ENCODE measurements at places on chromosomes 2 and 18. TPM values are rescaled to one million over a fixed set of nuclear protein-coding genes. Genes with fewer than 3 reads are reported as not detected.

DNA sequence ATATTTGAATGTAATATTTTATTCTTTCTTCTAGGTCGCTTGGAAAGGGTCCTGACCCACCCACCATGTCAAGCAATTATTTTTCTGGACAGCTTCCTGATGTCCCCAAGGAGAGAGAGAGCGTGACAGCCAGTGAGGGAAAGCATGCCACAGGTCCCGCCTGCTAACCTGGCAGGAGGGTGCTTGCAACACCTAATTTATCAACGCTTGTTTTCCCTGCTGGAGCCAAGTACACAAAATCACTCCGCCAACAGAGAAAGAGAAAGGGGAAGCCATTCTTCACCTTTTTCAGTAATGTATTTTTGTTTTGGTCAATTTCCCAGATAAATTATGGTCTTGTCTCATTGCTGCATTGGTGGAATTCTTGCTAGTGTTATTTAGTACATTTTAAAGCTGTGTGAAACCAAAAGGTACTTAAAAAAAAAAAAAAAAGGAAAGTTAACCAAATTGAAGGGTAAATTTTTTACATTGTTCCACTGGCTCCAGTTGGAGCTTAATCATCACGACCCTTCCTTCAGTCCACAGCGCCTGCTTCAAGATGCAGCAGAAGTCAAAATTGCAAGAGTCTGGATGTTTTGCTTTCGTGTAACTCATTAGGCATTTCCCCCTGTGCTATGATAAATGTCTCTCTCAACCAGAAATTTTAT, 88.5 kb upstream of the COPS8 start:
- DNase-seq = no peak

DNA sequence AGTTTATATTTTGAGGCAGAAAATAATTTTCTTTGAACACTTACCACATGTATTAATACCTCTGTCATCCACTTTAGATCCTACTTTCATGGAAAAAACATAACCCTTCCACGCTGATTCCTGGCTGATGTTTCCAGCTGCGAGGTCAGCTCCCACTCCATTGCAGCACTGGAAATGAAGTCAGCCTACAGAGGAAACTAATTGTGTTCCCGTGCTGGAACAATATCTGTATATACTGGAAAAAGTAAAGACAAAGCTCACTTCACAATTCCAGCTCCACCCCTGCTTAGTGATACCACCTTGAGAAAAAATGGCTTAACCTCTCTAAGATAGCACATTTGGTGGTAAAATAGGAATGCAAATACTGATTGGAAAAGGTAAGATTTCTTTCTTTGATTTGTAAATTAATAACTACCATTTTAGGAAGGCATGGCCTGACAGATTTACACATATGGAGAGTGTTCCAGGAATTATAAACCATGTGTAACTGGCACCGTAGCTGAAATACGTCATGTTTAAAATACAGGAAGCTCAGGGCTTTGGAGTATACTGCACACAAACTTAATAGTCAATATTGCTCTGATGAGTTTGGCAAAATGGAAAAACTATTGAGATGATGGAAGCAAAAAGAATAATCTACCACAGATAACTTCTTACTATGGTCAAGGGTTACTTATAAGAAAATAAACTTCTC, 90.0 kb downstream of the TRIB2 start:
- no peak for DNase-seq

- no peak for DNase-seq
Measured at GRCh38 chr2:65417509-65418085, 14.8 kb downstream of the SPRED2 start.

The NGEF gene
- polyA plus RNA-seq = 3.6 TPM

The PIKFYVE gene
- 26.7 TPM for polyA plus RNA-seq

- no peak for DNase-seq
Measured at GRCh38 chr2:215691346-215691745, 255.5 kb upstream of the FN1 start.

DNA sequence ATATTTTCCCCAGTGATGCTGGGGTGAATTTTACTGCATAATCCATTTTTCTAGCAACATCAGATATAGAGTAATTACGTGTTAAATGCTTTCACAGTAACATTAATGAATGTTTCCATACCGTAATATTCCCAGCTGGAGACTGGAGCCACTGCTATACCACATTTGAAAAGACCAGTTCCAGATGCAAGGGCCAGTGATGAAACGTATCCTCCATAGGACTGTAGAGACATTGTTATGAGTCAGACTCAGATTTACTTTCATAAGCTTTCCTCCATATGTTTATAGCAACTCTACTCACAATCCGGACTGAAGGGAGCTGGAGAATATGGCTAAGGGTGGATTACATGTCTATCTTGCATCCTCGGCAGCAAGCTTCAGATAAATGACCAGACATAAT, 22.7 kb upstream of the GCG start:
- no peak for DNase-seq

The CAPN14 gene
- 0.31 TPM for polyA plus RNA-seq

GRCh38 chr2:41775366-41776025, 272.3 kb upstream of the PKDCC start:
- no peak for DNase-seq

The TTN gene
- 2.8 TPM for polyA plus RNA-seq

DNA sequence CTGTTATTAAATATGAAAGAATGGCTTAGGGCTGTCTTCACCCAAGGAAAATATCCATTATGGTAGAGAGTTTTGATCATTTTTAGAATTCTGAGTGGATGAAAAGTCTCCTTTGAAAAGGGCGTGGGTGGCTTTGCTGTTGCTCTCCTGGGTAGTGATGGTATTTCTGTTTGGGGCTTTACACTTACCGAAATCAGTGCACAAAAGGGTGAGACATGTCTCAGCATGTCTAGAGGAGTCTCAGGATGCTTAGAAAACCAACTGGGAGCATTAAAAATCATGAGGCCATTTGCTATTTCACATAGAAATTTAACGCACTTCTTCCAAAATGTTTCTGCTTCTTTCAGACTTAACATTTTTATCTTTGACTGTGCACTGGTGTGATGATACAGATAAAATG, 49.6 kb downstream of the ZCCHC2 start:
- no peak for DNase-seq

GRCh38 chr2:177808984-177809809, 263.4 kb downstream of the PDE11A start:
- DNase-seq = no peak

- DNase-seq = no peak
Measured at GRCh38 chr2:150007815-150008430, 420.3 kb upstream of the MMADHC start.

The SNTG2 gene
- 0.93 TPM for polyA plus RNA-seq

DNA sequence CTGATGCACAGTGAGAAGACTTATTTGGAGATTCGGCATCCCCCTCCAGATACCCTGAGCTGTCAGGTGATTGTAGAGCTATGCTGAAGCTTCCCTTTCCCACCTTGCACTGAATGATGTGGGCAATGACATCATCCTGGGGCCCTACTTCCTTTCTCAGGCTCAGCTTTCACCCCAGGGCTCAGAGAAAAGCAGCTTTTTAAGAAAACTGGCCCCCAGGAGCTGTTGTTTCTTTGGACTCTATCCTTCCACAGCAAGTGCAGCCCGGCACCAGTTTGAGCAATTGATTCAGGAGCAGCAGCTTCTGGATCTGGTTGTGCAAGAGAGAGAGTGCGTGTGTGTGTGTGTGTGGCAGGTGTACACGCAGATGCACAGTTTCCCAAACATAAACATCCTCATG, 251.3 kb downstream of the ANAPC1 start:
- DNase-seq = no peak

DNA sequence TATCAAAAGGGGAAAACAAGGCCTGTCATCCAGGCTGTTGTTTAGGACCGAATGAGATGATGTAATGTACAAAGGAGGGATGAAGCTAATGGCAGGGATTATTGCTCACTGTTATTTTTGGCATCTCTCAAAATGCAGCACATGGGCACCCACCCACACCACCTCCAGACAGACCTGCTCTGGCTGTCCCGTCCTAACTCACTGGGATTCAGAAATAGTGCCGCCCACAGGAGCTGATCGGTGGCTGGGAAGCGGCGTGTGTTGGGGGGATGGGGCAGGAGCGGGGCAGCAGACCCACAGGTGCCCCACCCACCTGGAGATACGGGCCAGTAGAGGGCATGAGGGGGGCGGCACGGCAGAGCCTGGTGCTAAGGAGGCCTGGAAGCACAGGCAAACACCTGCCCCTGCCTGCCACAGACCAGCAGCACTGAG, 52.2 kb downstream of the CRACDL start:
- no peak for DNase-seq

The ELOA2 gene
- 0.06 TPM for polyA plus RNA-seq

- no peak for DNase-seq
Measured at GRCh38 chr2:15074751-15075700, 442.5 kb downstream of the LRATD1 start.

The SEC11C gene
- polyA plus RNA-seq = 97.0 TPM

GRCh38 chr2:15822151-15823044, 118.0 kb upstream of the MYCN start:
- no peak for DNase-seq

The GKN1 gene
- polyA plus RNA-seq = not detected

DNA sequence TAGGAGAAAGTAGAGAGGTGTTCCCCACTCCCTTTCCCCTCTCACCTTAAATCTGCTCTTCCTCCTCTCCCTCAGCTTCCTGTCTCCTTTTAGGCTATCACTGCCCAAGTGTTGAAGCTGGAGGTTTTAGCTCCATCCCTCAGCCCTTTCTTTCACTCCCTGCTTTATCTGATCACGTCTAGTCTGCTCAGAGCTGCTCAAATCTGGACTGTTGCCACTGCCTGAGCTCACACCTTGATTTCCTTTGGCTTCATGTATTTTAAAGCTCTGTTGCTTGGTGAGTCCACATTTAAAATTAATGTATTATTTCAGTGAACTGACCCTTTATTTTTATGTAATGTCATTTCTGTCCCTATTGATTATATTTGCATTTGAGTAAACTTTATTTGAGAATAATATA, 236.6 kb downstream of the PTGR3 start:
- DNase-seq = no peak

DNA sequence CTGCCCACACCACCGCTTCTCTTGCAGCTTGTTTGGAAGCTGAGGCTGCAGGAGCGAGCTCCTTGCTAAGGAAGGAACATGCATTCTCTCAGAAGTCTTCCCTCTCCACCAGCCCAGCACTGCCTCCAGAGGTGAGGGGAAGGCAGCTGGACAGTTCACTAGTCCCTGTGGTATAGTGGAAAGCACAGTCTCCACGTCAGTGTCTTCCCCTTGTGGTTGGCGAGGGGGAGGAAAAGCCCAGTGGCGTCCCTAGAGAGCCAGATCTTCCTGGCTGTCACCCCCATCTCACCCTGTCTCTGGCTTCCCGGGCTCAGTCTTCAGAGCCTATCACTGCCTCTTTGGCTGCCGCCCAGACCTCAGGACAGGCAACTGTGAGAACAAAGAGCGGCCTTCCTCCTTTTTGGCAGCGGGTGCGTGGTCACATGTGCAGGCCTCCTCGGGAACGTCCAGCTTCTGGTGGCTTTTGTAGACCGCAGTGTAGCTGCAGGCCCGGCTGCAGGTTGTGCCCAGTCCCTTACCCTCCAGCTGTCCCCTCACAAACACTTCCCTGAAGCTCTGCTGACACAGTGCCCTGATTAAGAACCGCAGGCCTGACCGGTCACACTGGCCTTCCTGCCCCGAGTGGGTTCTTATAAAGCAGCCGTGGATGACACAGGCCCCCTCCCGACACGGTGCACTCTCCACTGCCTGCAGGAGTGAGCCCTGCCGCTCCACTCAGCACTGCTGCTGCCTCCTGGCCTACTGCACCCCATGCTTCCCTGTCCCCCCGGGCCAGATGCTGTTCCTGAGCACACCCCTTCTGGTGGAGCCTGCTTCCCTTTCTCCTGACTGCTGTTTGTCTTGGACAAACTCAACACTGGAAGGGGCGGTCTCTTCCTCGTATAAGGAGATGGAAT, 90.9 kb downstream of the RNF144A start:
- DNase-seq = peak; percentile 92

DNA sequence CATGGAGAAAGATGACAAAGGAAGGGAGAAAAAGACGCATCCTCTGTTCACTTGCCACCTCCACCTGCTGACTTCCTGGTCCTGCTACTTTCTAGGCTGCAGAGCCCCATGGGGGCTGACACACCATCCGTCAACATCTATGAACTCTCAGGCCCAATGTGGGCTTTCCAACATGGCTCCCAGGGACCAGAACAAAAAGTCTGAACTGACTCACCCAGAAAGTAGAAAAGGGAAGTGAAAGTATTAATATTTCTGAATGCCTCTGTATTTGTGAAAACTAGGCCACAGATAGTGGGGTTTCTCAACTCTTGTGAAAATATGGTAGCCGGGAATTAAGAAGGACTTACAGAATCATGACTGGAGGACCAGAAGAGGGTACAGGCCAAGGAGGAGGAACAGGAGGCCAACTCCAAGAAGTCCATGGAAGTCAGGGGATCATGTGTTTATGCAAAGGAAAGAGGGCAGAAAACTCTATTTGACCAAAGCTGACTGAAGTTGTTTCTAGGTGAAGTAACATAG, 123.1 kb upstream of the CAB39 start:
- no peak for DNase-seq

The UGT1A3 gene
- not detected for polyA plus RNA-seq

- DNase-seq = no peak
Measured at GRCh38 chr2:232398293-232399034, 8.2 kb upstream of the ALPG start.

DNA sequence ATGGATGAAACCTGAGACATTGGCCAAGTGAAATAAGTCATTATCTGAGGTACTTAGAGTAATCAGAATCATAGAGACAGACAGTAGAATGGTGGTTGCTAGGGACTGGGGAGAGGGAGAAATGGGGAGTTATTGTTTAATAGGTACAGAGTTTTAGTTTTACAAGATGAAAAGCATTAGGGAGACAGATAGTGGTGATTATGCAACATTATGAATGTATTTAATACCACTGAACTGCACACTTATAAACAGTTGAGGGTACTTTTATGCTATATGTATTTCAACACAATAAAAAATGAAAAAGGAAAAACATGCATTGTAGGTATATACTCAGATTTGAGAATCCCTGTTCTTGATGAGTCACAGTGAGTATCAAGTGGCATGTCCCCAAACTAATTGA, 59.7 kb downstream of the EPC2 start:
- no peak for DNase-seq

The TEX51 gene
- polyA plus RNA-seq = not detected

The RPL37A gene
- polyA plus RNA-seq = 2,742 TPM

GRCh38 chr2:176268976-176269318, 295 bp upstream of the MTX2 start:
- no peak for DNase-seq

GRCh38 chr2:17800219-17800618, 16.0 kb upstream of the MSGN1 start:
- DNase-seq = no peak

DNA sequence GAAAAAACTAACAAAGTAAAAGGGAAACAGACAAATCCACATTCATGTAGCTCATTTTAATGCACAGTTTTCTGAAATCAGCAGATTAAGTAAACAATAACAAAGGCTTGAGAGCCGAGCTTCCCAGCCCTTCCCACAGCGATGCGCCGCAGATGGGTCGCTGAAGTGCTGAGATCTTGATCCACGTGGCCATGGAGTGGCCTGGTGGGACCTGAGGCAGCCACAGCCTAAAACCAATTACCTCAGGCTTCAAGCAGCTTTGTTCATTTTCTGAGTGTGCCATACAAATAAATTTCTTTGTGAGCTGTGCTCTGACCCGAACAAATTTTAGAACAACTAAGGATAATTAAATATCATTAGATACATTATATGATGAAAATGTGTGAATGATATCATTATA, 25.6 kb upstream of the CYRIA start:
- DNase-seq = no peak

Measured in left lung (tissue), 14 donors.